A549 treated with Hydrocortisone at 1 μM for 4 hours (cell line): ENCODE measurements at places on chromosomes 11 and 22. TPM values are rescaled to one million over a fixed set of nuclear protein-coding genes. Genes with fewer than 3 reads are reported as not detected.

Gene ALDH3B2
- total RNA-seq = 0.03 TPM in 1 of 5 replicates, not detected in the others

Gene OR51B5
- not detected in 5 replicates for total RNA-seq

Gene VPREB1
- not detected in 5 replicates for total RNA-seq

Gene SLN
- total RNA-seq = 1.1 to 2.4 TPM (median 1.6 TPM) in 5 replicates

Gene ZDHHC8
- total RNA-seq = 28.3 to 39.5 TPM (median 34.2 TPM) in 5 replicates

Gene MS4A6E
- not detected in 5 replicates for total RNA-seq

Gene ASPHD2
- 1.0 to 1.6 TPM (median 1.2 TPM) in 5 replicates for total RNA-seq

Gene CARD18
- total RNA-seq = not detected in 5 replicates

Gene ACR
- 0.13 to 0.15 TPM in 2 of 5 replicates, not detected in the others for total RNA-seq

Gene FGF3
- total RNA-seq = not detected in 5 replicates

Gene SHISAL1
- total RNA-seq = 2.8 to 4.2 TPM (median 3.0 TPM) in 5 replicates

Gene MRGPRX3
- total RNA-seq = 0.09 TPM in 1 of 5 replicates, not detected in the others

Gene DMC1
- 2.8 to 5.4 TPM (median 3.7 TPM) in 5 replicates for total RNA-seq

Gene TPCN2
- total RNA-seq = 11.3 to 14.1 TPM (median 12.6 TPM) in 5 replicates

Gene SELENOO
- 16.1 to 20.4 TPM (median 19.0 TPM) in 5 replicates for total RNA-seq

Gene DNAJB7
- total RNA-seq = not detected in 5 replicates

Gene IGLL1
- total RNA-seq = not detected in 5 replicates

Gene XPNPEP3
- 7.8 to 11.6 TPM (median 9.2 TPM) in 5 replicates for total RNA-seq
